HCT116 (cell line): ENCODE measurements at places on chromosomes 3 and 15.

GRCh38 chr3:76131396-76132153, 346.2 kb upstream of the ZNF717 start:
- DNase-seq: no peak

DNA sequence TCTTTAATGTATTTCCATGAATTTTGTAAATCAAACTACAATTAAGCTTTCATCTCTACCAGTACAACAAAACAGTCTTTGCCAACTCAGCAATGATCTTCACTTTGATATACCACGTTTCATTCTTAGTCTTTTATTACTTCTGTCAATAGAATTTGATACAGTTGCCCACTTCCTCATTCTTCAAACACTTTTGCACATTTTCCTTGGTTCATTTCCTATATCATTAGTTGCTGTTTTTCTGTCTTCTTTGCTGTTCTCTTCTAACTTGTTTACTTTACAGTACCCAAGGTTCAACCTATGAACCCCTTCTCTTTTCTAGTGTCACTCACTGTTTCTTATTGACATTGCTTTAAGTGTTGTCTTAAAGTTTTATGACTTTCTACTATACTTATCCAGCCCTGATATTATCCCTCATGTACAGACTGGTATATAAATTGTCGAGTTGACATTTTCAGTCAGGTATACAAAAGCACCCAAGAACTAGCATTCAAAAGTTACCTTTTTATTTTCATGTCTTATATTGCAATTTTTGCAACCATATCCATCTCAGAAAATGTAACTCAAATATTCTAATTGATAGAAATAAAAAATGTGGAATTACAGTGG, 903.1 kb downstream of the NSUN3 start:
- DNase-seq: no peak

DNA sequence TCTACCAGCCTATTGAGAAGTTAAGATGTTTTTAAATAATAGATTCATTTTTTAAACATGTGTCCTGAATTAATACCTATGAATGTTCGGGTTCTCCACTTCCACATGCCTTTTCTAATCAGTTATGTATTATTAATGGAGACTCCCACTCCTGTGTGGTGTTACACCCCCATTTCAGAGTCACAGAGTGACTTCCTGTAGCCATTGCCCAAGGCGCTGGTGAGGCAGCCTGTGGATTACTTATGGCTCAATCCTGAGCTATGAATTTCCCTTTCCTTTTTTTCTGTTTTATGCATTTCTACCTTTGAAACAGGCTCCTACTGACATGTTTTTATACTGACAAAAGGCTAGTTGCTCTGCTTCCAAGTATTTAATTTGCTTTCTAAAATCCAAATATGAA, 162.3 kb downstream of the GABRG3 start:
- no peak for DNase-seq

DNA sequence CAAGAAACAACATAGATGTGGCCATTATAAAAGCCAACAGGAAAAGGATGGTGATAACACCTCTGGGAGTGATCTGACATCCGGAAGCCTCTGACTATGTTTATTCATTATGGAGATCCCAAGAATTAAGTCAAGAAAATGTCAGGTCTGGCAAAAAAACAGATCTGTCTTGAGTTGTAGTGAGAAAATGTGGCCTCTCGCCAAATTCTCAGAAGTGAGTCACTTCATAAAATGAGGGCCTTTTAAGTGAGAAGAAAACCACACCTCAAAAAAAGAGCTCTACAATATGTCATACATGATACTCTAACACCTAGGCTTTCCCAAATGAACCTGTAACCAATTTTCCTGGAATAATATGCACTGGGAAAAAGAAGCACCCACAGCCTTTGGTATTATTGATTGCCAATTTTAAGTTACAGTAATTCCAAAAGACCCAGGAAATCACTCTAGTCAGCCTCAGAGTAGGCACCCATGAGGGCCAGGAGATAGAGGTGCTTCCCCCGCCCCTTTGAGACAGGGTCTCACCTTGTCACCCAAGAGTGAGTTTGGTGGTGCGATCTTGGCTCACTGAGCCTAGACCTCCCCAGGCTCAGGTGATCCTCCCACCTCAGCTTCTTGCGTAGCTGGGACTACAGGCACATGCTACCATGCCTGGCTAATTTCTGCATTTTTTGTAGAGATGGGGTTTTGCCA, 38.0 kb downstream of the CCR3 start:
- peak; percentile 12 for DNase-seq

DNA sequence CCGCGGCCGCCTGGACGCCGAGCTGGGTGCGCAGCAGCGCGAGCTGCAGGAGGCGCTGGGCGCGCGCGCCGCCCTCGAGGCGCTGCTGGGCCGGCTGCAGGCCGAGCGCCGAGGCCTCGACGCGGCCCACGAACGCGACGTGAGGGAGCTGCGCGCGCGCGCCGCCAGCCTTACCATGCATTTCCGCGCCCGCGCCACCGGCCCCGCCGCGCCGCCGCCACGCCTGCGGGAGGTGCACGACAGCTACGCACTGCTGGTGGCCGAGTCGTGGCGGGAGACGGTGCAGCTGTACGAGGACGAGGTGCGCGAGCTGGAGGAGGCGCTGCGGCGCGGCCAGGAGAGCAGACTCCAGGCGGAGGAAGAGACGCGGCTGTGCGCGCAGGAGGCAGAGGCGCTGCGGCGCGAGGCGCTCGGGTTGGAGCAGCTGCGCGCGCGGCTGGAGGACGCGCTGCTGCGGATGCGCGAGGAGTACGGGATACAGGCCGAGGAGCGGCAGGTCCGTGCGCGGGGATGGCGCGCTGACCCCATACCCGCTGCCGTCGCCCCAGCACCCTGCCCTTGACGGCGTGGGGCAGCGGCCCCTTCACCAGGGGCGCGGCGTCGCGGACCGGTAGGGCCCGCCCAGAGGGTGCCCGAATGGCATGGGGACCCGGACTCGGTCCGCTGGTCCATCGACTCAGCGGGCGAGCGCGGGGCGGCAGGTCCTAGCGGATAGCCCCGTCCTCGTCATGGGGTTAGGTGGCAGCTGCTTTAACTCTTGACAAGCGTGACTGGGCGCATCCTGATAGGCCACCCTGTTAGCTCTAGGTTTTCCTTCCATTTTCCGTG, 848 bp downstream of the SYNM start:
- no peak for DNase-seq

DNA sequence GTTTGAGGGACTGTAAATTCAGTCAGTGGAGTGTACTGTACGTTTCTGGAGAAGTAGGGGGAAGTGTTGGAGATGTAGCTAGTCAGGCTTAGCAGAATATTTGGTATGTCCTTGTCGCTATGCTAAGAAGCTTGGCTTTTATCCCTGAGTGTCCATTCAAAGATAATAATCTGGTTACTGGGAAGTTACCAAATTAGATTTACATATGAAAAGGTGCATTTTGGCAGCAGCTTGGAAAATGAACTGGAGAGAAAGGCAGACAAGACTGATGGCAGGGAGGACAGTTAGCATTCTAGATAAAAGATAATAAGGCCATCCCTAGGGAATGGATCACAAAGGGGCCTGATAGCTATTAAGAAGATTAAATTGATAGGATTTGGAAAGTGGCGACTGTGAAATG, 58.7 kb downstream of the P2RY1 start:
- no peak for DNase-seq

- DNase-seq: peak; percentile 19
Measured at GRCh38 chr3:19146685-19147650, 1.3 kb upstream of the KCNH8 start.

- no peak for DNase-seq
Measured at GRCh38 chr3:155495387-155495786, 201.9 kb upstream of the STRIT1 start.

GRCh38 chr3:52356126-52356525, 40.0 kb downstream of the DNAH1 start:
- DNase-seq: no peak

- DNase-seq: no peak
Measured at GRCh38 chr15:43953402-43953801, 126.6 kb downstream of the WDR76 start.

DNA sequence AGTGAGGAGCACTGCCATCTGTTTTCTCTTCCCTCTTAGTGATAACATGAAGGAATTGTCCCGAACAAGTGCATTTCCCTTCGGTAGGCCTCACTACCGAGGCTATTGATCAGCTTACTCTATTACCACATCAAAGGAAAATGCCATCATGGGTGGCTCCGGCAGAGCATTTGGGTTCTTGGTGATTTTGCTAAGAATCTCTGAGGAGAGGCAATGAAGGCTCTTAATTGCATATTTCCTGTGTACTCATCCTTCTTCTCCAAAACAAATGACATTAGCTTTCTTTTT, 35.3 kb downstream of the CHRD start:
- no peak for DNase-seq

DNA sequence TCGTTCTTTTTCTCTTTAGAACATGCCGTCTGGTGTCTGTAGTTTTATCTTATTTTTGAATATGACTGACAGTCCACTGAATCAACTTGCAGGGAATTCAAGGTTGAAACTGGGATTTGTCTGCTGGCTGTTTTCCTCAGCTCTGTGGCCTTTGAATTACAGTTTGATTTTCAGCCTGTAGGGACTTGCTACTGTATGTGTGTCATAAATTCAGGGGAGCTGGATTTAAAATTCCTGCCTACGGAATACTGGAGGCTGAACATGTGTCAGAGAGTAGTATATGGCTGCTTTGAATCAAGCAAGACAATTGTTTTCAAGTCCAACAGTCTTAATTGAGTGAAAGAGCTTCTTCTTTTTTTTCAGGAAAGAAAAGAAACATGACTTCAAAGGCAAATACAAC, 33.9 kb downstream of the RARB start:
- no peak for DNase-seq

GRCh38 chr3:138947495-138948121, 591 bp downstream of the FOXL2NB start:
- DNase-seq: no peak

DNA sequence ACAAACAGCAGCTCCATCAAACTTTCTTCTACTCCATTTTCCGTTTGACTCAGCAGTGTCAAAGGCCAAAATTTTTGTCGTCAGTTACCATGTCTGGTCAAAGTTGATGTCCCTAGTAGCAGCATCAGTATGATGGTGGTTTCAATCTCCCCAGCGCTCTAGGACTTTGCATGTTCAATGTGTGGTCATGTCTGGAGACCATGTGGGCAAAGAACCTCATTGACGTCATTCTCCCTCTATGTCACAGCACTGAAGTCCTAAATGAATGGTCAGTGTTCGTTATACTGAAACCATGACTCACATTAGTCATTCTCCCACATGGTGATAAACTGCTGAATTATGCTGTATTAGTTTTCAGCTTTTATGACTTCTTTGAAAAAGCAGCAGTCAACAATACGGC, 23.2 kb downstream of the SHC4 start:
- no peak for DNase-seq

GRCh38 chr3:88009066-88009465, 49.7 kb downstream of the CGGBP1 start:
- no peak for DNase-seq

- no peak for DNase-seq
Measured at GRCh38 chr3:29521293-29521692, 240.4 kb downstream of the RBMS3 start.

GRCh38 chr15:79966634-79967297, 4.2 kb downstream of the BCL2A1 start:
- no peak for DNase-seq

- no peak for DNase-seq
Measured at GRCh38 chr15:95323796-95324195, 1006.7 kb upstream of the NR2F2 start.

- no peak for DNase-seq
Measured at GRCh38 chr15:45704329-45705249, 69.8 kb downstream of the SQOR start.

DNA sequence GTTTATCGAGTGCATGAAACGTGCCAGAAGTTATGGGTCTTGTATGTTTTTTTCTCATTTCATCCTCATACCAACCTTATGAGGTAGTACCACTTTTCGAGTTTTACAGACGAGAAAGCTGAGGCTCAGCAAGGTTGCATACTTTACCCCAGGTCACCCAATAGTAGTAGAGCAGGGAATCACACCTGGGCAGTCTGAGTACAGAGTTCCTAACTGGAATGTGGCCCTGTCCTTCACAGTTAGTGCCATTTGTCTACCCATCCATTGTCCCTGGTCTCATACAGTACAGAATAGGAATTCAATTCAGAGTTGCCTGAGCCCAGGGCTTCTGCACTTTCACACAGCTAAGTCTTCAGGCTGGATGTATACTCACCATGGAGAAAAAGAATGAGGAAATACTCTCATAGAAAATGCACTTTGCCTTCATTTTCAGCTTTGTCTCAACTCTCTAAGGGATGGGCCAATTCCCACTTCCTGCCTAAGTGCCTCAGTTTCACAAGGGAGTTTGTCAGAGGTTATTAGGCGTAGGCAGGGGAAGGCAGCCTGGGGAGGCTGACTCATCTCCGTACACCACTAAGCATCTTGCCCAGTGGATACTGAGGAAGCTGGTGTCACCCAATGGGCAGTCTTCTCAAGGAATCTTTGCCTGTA, 93.2 kb downstream of the TMEM212 start:
- DNase-seq: no peak

GRCh38 chr3:140823106-140823505, 118.5 kb upstream of the SLC25A36 start:
- no peak for DNase-seq

DNA sequence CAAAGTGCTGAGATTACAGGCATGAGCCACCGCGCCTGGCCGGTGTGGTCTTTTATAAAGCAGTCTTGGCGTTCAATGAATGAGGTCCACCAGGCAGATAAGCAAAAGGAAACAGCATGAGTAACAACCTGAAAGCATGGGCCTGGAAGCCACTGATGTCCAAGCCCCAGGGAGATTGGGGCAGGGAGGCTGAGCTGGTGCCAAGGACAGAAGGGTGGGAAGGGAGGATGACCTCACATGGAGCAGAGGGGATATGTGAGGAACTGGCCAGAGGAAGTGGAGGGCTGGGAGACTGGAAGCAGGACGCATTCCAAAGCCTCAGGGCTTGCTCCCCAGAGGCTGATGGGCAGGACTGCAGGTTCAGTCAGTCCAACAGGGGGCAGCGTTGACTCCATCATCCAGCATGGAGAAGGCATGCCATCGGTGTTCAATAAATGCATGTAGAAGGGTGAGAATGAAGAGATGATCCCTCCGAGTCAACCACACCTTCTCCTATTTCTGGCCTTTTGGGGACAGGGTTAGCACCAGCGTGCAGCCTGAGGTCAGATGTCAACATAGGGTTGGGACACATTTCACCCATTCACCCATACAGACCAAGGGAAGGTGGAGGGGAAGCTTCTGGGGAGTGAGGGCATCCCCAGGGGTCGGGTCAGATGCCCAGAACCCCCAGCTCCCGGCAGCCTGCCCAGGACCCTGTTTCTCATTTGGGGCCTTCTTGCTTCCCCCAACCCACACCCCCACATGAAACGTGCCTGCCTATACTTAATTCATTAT, 14.8 kb downstream of the MYL3 start:
- no peak for DNase-seq

- DNase-seq: no peak
Measured at GRCh38 chr15:98322581-98322980, 325.8 kb upstream of the IGF1R start.
